ENCODE measurements at places on chromosomes 2 and 18. TPM values are rescaled to one million over a fixed set of nuclear protein-coding genes. Genes with fewer than 3 reads are reported as not detected.

FSIP2 gene
- total RNA-seq, result not detected

REG3G gene
- not detected for total RNA-seq

ALPG gene
- not detected for total RNA-seq

C1QL2 gene
- not detected for total RNA-seq

RUFY4 gene
- total RNA-seq, result 0.11 TPM

PLCD4 gene
- 0.43 TPM for total RNA-seq

GNLY gene
- not detected for total RNA-seq

MBD1 gene
- total RNA-seq, result 33.0 TPM

RTP5 gene
- total RNA-seq, result not detected

BIN1 gene
- total RNA-seq, result 17.8 TPM

DTNA gene
- not detected for total RNA-seq

BOK gene
- total RNA-seq, result not detected

NDUFV2 gene
- 88.7 TPM for total RNA-seq

KCNK3 gene
- not detected for total RNA-seq

TMEM127 gene
- 21.9 TPM for total RNA-seq

SKOR2 gene
- total RNA-seq, result not detected

ILKAP gene
- 50.7 TPM for total RNA-seq

CRYBA2 gene
- total RNA-seq, result not detected

DSEL gene
- not detected for total RNA-seq

CAB39 gene
- total RNA-seq, result 45.5 TPM

ASPRV1 gene
- 0.71 TPM for total RNA-seq

IL36G gene
- not detected for total RNA-seq

LIMS2 gene
- total RNA-seq, result 0.32 TPM

GNAL gene
- total RNA-seq, result not detected

TANK gene
- total RNA-seq, result 141 TPM

CMPK2 gene
- 26.6 TPM for total RNA-seq

CENPA gene
- 21.1 TPM for total RNA-seq

E2F6 gene
- 11.5 TPM for total RNA-seq

SP140 gene
- 24.2 TPM for total RNA-seq

ABHD1 gene
- 2.4 TPM for total RNA-seq

GAREM2 gene
- not detected for total RNA-seq

SPEG gene
- total RNA-seq, result not detected

FEV gene
- not detected for total RNA-seq

GKN2 gene
- total RNA-seq, result not detected

GYPC gene
- total RNA-seq, result 156 TPM

TSPYL6 gene
- total RNA-seq, result 0.60 TPM

ATOH8 gene
- not detected for total RNA-seq

DNAJC5G gene
- total RNA-seq, result not detected

SOWAHC gene
- total RNA-seq, result not detected
